CD4-positive, alpha-beta memory T cell (primary cell): ENCODE measurements at places on chromosomes 4 and X. TPM values are rescaled to one million over a fixed set of nuclear protein-coding genes. Genes with fewer than 3 reads are reported as not detected.

DNA sequence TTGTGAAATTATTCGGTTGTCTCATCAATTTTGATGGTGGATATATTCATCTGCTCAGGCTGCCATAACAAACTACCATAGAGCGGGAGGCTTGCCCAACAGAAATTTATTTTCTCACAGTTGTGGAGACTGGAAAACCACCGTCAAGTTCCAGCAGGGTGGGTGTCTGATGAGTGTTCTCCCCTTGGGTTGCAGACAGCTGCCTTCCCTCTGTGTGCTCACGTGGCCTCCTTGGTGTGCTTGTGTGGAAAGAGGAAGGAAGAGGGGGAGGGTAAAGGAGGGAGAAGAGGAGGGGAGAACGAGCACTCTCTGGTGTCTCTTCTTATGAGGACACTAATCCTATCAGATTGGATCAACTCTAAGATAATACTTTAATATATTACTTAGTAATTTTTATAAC lies 123.8 kb upstream of the TEX13D start:
- no peak overlapping the region for H3K27ac ChIP-seq
- no peak overlapping the region for H3K4me3 ChIP-seq
- no peaks in the 10 kb centered on the region for H3K36me3 ChIP-seq
- no peaks in the 10 kb centered on the region for H3K27me3 ChIP-seq
- peaks cover 20% of the 10 kb centered on the region for H3K4me1 ChIP-seq
- DNase-seq: no peak

- H3K27me3 ChIP-seq: no peaks in the 10 kb centered on the region
- DNase-seq: no peak
- H3K4me1 ChIP-seq: no peaks in the 10 kb centered on the region
- no peaks in the 10 kb centered on the region for H3K36me3 ChIP-seq
Measured at GRCh38 chr4:169032883-169033645, 23.0 kb upstream of the CBR4 start.

- H3K27me3 ChIP-seq: no peaks in the 10 kb centered on the region
- no peaks in the 10 kb centered on the region for H3K36me3 ChIP-seq
- H3K27ac ChIP-seq: no peak overlapping the region
- no peak for DNase-seq
Measured at GRCh38 chrX:74370487-74370886, 50.8 kb upstream of the SLC16A2 start.

Gene CNOT6L
- 207 TPM for total RNA-seq

Gene EREG
- not detected for total RNA-seq

Gene PIR
- total RNA-seq: not detected

Gene FGB
- total RNA-seq: not detected

- no peak overlapping the region for H3K4me3 ChIP-seq
- no peak overlapping the region for H3K27ac ChIP-seq
- H3K27me3 ChIP-seq: no peaks in the 10 kb centered on the region
- no peaks in the 10 kb centered on the region for H3K36me3 ChIP-seq
Measured at GRCh38 chr4:146029147-146029546, 90.5 kb upstream of the ZNF827 start.

Gene STK26
- total RNA-seq: 41.7 TPM

GRCh38 chrX:2311501-2311900 lies 189.3 kb downstream of the DHRSX start:
- H3K27ac ChIP-seq: no peak overlapping the region
- H3K36me3 ChIP-seq: peaks cover 3% of the 10 kb centered on the region
- no peak for DNase-seq
- H3K27me3 ChIP-seq: no peaks in the 10 kb centered on the region

Gene OPHN1
- 0.44 TPM for total RNA-seq

DNA sequence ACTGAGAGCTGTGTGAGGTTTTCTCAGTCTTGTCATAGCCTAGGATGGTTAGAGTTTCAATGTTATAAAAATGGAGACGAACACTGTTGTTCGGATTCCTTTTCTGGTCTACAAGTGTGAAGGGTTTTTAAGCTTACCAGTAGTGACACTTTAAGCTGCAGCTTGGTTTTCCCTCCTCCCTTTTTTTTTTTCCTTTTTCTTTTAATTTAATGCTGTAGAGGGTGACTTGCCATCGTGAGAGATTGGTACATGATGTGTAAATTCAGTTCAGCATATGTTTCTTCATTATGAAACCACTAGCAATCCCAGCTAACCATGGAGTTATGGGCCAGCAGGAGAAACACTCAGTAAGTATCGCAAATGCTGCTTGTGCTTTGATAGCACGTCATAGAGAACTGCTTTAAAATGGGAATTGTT lies 165.0 kb downstream of the RAPGEF2 start:
- H3K36me3 ChIP-seq: no peaks in the 10 kb centered on the region
- no peaks in the 10 kb centered on the region for H3K27me3 ChIP-seq
- no peak overlapping the region for H3K27ac ChIP-seq
- no peak for DNase-seq

Gene ARHGAP24
- not detected for total RNA-seq

DNA sequence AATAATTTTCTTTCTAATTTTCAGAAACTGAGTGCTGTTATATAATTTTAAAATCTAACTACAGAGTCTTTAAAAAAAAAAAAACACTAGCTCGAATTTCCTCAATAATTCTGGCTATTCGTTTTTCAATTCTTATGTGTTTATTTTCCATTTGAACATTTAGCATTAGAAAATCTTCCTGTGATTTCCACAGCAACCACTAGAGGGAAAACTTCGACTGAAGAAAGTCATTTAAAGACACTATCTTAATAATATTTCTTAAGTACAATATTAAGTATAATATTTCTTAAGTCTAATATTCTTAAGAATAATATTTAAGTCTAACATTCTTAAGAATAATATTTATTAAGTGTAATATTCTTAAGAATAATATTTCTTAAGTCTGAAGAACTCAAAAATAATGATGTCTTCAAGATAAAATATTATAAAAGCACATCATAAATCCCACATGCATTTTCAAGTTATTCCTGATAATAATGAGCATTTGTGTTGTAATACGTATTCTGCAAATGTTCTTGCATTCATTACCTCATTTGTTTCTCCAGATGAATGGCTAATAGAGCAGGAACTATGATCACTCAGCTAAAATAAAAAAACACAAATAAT lies 118.4 kb upstream of the WDR17 start:
- no peaks in the 10 kb centered on the region for H3K4me1 ChIP-seq
- no peaks in the 10 kb centered on the region for H3K36me3 ChIP-seq
- no peaks in the 10 kb centered on the region for H3K27me3 ChIP-seq
- H3K4me3 ChIP-seq: no peak overlapping the region
- no peak for DNase-seq
- no peak overlapping the region for H3K27ac ChIP-seq

DNA sequence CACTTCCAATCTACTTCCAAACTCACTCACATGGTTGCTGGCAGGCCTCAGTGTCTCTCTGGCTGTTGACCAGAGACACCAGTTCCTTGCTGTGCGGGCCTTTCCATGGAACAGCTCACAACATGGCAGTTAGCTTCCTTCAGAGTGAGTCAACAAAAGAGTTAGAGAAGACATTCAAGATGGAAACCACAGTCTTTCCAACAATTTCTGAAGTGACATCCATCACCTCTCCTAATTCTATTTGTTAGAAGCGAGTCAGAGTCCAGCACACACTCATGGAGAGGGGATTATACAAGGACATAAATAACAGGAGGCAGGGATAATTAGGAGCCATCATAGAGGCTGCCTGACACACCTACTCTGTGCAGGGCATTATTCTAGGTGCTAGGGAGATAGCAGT lies 62.5 kb upstream of the TMEM164 start:
- H3K36me3 ChIP-seq: no peaks in the 10 kb centered on the region
- no peak overlapping the region for H3K4me3 ChIP-seq
- DNase-seq: no peak
- H3K4me1 ChIP-seq: no peaks in the 10 kb centered on the region
- H3K27ac ChIP-seq: no peak overlapping the region

Gene DCAF4L1
- total RNA-seq: 0.42 TPM

DNA sequence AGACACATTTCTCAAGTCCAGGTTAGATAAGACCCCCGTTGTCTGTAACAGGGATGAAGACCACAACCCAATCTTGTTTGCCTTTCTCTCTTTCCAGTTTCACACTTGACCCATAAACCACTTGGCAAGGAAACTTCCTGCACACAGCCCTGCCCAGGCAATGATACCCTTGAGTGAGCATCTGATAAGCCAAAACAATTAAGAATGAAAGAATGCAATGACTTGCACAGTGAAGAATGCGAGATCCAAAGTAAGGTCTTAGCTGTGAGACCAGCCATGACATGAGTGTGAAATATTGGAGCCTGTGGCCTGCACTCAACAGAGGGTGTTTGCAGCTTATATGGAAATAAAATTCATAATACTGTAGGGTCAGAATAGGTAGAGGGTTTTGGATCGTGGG lies 37.9 kb upstream of the MXRA5 start:
- H3K36me3 ChIP-seq: no peaks in the 10 kb centered on the region
- no peaks in the 10 kb centered on the region for H3K4me1 ChIP-seq
- no peak overlapping the region for H3K4me3 ChIP-seq
- no peak for DNase-seq
- no peak overlapping the region for H3K27ac ChIP-seq

Gene RBM46
- not detected for total RNA-seq

Gene MAGED4B
- total RNA-seq: 15.5 TPM

DNA sequence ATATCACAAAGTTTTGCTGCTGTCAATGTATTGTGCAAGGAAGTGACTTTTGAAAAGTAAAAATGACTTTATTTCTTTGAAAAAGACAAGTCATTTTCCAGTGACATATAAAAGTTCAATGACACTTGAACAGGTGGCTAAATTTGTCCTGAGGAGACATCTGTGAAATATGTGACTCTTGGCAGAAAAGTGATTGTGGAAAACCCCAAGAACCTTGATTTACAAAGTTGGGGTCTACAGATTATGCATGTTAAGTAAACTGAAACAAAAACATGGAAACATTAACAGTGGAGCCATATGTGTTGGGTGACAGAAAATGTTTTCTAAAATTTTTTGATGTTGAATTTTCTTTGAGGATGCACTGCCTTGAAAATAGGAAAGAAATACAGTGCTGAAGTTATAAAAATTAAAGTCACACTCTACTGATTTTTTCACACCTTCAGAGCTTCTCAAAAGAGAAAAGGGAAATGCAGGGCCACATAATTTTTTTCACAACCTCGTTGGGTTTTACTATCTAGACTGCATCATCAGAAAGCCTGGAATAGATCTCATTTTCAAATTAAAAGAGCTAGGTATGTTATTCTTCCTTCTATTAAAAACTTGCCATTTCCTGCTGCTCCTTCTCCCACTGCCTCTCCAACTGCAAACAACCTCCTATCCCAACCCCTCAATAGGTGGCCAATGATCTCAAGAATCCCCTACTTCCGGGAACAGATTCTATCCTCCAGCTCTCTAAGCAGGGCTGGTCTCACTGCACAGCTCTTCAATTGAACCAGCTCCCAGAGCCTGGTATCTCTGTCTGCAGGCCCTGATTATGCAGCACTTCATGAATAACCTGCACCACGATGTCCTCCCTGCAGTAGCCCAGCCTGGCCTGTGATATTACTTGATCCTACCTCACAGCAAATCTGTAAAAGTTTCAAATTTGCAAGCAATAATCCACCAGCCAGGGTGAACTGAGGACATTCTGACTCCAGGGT lies 570.8 kb upstream of the CPEB2 start:
- no peaks in the 10 kb centered on the region for H3K4me1 ChIP-seq
- no peak overlapping the region for H3K27ac ChIP-seq
- H3K4me3 ChIP-seq: no peak overlapping the region

DNA sequence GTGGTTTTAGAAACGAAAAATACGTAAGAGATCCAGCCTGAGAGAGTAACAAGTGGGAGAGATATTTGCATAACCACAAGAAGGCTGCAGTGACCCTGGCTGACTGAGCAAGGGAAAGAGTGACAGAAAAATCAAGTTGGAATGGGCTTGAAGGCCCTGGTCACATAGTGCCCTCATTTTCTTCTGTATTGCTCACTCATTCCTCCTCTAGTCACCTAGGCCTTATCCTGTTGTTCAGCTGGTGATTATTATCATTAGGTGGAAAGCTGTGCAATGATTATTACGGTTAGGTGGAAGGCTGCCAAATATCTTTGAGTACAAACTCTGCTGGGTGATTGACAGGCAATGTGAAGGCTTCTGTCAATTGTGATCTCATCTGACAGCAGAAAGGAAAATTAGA lies 2384.1 kb downstream of the PCDH7 start:
- H3K27ac ChIP-seq: no peak overlapping the region
- H3K4me1 ChIP-seq: no peaks in the 10 kb centered on the region
- H3K4me3 ChIP-seq: no peak overlapping the region
- H3K36me3 ChIP-seq: no peaks in the 10 kb centered on the region
- DNase-seq: no peak

DNA sequence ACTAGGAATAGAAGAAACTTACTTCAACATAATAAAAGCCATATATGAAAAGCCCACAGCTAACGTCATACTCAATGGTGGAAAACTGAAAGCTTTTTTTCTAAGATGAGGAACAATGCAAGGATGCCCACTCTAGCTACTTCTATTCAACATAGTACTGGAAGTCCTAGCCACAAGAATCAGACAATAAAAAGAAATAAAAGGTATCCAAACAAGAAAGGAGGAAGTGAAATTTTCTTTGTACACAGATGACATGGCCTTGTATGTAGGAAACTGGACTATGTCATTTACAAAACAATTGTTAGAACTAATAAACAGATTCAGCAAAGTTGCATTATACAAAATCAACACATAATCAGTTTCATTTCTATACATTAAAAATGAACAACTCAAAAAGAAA lies 25.5 kb upstream of the NXT2 start:
- no peaks in the 10 kb centered on the region for H3K27me3 ChIP-seq
- no peak overlapping the region for H3K27ac ChIP-seq
- no peak for DNase-seq
- no peaks in the 10 kb centered on the region for H3K4me1 ChIP-seq

DNA sequence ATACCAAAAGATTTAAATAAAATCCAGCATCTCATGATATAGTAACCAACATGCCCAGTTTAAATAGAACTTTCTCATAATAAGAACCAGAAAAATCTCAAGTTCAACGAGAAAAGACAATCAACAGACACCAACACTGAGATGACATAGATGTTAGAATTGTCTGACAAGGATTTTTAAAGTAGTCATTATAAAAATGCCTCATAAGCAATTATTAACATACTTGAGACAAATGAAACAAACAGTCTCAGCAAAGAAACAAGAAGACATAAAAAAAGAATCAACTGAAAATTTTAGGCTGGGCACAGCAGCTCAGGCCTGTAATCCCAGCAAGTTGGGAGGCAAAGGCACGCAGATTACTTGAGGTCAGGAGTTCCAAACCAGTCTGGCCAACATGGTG lies 118.1 kb downstream of the FGF16 start:
- DNase-seq: no peak
- H3K36me3 ChIP-seq: no peaks in the 10 kb centered on the region
- H3K4me3 ChIP-seq: no peak overlapping the region
- no peak overlapping the region for H3K27ac ChIP-seq
- no peaks in the 10 kb centered on the region for H3K27me3 ChIP-seq

DNA sequence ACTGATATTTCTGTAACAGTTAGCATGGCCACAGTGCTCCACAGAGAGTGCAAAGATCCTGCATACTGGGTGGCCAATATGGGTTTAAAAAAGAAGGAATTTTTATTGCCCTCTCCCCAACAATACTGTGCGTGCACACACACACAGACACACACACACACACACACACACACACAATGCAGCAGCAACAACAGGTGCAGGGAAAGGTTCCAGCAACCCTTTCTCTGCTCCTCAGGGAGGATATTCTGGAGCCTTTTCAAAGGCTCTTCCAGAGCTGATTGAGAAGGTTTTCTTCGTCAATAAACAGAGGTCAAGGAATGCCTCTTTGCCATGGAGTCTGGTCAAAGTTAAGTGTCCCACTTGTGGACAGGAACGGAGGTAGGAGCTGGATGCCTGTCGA lies 84.8 kb upstream of the ZFP42 start:
- H3K27ac ChIP-seq: no peak overlapping the region
- H3K27me3 ChIP-seq: no peaks in the 10 kb centered on the region

GRCh38 chr4:15833801-15834200 lies 55.7 kb downstream of the CD38 start:
- no peaks in the 10 kb centered on the region for H3K36me3 ChIP-seq
- no peak for DNase-seq
